Fibroblast of upper back skin (primary cell): ENCODE measurements at places on chromosomes 16 and 17.
A peak's percentile ranks its signal among the peaks of the same experiment; 100 is the strongest.

DNA sequence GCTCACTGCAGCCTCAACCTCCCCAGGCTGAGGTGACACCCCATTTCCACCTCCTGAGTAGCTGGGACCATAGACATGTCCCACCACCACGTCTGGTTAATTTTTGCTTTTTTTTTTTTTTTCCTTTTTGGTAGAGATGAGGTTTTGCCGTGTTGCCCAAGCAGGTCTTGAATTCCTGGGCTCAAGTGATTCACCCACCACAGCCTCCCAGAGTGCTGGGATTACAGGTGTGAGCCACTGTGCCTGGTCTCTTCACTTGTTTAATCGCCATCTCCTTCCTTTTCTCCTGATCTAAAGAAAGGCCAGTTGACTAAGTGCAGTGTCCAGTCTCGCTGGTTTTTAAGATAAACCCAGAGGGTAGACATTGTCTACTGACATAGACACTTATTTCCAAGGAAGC is 152.0 kb downstream of the C16orf95 start:
- no peak for DNase-seq

GRCh38 chr17:66397486-66397885 is 95.1 kb downstream of the PRKCA start:
- DNase-seq: peak; percentile 41

- DNase-seq: peak; percentile 49
Measured at GRCh38 chr16:2022723-2023091, 3.1 kb downstream of the NPW start.

GRCh38 chr17:56821847-56822534 is 11.7 kb downstream of the C17orf67 start:
- no peak for DNase-seq

- DNase-seq: no peak
Measured at GRCh38 chr17:35057332-35057915, 6.1 kb downstream of the RFFL start.

DNA sequence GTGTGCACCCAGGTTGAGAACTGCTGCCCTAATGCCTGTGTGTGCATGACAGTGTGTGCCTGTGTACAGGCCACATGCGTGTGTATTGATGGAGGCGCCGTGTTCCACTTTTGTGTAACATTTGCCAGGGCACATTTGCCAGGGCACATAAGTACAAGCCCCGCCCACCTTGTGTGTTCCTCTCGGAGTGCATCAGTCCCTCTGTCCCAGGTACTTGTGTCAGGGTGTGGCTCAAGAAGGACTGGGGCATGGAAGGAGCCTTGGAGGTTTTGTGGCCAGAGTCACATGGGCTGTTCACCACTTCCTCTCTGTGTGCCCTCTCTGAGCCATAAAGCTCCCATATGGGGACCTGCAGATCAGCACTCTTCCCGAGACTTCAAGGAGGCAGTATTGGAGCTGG is 73.9 kb downstream of the MRM1 start:
- DNase-seq: no peak

DNA sequence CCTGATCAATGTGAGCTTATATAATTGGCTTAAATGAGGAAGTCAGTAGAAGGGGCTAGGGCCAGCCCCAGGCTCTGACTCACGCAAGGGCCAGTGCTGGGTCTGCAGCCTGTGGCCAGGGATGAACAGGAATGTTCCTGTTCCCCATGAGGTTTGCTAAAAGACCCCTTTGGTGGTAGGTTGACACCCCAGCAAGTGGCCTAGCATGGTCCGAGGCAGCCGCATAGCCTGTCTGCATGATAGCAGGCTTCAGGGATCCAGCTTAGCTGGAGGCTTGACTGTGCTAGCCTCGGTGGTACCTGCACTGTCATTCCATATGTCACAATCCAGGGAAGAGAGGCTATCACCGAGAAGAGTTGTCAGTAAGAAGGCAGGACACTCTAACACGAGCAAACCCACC is 23.5 kb downstream of the TRIM25 start:
- DNase-seq: no peak

- no peak for DNase-seq
Measured at GRCh38 chr17:5225668-5226457, 8.8 kb downstream of the SCIMP start.

- no peak for DNase-seq
Measured at GRCh38 chr16:60077861-60078260, 1343.7 kb upstream of the GOT2 start.

DNA sequence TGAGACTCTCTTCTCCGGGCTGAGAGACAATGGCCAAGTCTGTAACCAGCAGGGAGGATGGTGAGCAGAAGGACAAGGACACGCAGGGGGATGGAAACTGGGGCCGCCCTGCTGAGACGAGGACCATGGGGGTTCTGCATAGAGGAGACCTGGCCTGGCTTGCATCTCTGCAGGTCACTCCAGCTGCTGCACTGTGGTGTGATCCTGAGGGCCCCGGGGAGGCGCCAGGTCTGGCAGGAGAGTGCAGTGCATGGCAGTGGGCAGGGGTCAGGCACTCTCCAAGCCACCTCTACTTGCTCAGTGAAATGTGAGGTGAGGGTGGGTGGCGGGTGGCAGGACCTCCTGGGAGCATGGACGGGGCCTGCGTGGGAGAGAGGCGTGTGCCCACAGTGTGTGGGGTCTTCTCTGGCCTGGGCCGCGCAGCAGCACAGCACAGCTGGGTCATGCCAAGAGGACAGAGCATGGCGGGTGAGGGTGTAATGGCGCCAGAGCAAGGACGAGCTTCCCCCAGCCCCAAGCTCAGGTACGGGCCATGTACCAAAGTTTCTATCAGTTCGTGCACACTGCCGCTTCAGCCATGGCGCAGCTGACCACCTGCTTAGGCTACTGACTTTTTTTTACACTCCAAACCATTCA is 43.1 kb downstream of the KLHDC4 start:
- no peak for DNase-seq

DNA sequence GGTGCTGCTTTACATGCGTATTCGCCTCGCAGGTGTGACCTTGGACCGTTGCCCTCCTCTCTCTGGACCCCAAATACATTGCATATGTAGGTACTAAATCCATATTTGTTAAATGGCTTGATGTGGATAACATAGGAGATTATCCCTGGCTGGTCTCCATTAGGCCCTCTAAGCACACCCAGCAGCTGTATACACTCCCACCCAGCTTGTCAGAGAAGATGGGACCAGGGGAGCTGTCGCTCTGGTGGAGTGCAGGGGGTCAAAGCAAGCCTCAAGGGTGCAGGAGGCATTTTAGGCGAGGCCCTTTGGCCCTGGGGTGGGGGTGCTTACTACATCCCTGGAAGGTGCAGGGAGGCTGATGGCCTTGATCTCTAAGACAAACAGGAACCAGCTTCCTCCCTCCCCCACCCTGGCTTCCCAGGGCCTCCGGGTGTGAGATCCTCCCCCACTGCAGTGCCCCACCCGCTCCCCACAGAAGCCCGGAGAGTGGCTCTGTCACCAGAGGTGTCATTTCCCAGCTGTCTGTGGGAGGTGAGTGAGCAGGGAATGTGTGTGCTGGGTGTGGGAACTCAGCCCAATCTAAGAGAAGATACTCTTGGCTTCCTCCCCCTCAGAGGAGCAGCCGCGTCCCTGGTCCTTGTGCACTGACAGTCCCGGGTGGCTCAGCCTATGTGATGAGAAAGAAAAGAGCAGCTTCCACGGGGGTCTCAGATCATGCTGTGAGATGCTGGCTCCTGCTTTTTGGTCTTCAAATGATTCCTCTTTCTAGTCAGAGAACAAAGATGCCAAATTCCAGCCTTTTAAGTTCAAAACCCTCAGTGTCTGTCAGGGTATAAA is 1.4 kb upstream of the VAMP2 start:
- peak; percentile 32 for DNase-seq

DNA sequence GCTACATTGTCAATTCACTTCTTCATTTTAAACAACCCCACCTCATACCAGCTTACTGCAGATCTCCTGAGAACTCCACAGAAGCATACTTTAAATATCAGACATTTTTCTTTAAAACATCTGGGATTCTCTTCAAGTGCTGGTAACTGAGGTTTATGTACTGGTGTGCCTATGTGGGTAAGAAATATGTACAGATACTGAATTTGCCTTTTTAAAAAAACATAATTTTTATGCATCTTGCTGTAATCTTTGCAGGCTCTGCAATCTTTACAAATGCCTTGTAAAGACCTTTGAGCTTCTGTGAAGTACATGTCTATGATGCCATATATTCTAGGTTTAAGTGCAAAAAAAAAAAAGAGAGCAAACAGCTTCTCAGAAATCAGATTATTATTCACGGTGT is 127.6 kb upstream of the NOG start:
- DNase-seq: no peak

- no peak for DNase-seq
Measured at GRCh38 chr16:88695753-88696152, 9.4 kb upstream of the SNAI3 start.

- no peak for DNase-seq
Measured at GRCh38 chr16:20673071-20673806, 24.2 kb downstream of the ACSM1 start.

DNA sequence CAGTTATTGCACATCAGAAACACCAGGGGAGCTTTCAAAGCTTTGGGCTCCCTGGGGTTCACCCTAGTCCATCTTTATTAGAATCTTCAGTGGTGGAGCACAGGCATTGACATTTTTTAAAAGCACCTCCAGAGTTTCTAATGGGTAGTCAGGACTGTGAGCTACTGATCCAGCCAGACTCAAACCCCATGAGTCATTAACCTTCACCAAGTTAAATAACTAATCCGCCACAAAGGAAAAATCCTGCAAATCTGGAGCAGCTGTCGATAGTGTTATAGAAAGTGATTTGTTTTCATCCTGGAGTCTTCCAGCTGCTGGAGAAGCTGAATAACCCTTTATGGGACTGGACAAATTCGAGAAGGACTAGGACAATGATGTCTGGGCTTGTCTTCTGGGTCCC is 93.2 kb upstream of the PIRT start:
- DNase-seq: no peak

DNA sequence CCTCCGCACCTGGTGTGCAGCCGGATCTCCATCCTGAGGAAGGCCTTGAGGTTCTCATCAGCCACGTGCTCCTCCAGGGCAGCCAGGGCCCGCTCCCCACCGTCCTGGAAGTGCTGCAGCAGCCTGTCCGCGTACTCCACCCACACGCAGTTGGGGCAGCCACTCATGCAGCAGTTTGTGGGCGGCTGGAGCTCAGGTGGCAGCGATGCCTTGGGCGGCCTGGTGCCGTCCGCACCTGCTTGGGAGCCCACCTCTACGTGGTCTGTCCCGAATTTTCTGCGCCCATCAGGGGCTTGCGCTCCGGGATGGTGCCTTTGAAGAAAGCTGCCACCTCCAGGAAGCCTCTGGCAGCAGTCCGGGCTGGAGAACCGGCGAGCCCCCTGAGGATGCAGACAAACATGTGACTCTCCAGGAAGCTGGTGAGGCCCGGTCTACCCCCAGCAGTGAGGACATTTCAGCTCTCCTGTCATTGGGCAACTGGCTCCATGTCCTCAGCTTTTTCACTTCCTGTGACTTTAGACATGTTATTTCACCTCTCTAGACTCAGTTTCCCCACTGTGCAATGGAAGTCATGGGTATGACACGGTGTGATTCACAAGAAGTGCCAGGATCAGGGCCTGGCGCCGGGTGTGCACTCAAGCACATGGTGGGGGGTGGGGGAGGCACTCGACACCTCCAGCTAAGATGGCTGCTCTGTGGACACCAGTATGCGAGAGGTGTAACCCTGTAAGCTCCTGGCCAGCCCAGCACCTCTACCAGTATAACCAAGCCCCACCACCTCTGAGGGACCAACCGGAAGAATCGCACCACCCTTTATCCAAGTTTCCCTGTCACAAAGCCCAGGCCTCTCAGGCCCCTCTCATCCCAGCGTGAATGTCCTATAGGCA is 957 bp downstream of the OXLD1 start:
- peak; percentile 19 for DNase-seq

DNA sequence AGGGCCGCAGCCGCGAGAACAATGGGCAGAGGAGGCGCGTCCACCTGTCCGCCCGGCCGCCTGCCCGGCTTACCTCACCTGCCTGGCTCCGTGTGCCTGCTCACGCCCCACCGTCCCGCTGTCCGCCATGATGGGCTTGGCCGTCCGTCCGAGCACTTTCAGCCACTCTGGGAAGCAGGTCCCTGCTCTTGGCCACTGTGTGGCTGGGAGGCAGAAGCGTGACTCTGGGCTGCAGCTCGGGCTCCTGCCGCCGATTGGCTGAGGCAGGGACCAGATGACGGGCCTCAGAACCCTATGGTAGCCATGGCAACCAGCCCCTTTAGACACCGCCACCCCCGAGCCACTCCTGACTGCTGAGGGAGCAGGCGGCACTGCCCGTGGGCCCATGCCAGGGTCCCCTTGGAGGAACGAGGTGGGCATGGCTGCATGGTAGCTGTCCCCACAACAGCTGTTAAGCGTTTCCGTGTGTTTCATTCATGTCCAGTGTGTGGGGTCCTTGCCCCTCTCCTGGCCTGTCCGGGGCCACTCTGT is 8.9 kb upstream of the AXIN1 start:
- no peak for DNase-seq

DNA sequence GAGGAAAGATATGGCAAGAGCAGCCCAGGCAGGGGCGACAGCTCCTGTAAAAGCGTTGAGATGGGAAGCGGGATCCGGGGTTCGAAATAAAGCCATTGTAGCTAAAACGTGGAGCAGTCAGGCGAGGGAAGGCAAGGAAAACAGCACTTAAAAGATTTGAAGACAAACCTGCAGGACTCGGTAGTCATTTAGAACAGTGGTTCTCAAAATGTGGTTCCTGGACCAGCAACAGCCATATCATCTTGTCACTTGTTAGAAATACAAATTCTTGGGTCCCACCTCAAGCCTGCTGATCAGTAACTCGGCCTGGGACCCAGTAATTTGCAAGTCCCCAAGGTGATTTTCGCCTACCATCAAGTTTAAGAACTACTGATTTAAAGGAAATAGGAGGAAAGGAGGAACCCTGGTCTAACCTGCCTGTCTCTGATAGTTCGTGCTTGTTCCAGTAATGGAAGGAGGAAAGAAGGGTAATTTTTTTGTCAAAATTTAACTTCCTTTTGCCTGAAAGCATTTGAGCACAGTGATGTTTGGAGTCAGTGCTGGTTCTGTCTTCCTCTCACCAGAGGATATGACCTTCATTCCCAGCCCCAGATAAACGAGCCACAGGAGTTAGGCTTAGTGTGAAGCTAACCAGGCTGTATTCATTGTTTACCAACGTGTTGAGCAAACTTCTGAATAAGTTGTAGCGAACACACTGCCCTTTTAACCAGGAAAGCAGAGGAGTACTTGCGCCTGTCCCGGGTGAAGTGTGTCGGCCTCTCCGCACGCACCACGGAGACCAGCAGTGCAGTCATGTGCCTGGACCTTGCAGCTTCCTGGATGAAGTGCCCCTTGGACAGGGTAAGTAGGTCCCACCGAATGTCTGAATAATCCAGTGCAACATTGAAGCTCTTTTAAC is 1.1 kb downstream of the ORC6 start:
- peak; percentile 9 for DNase-seq

DNA sequence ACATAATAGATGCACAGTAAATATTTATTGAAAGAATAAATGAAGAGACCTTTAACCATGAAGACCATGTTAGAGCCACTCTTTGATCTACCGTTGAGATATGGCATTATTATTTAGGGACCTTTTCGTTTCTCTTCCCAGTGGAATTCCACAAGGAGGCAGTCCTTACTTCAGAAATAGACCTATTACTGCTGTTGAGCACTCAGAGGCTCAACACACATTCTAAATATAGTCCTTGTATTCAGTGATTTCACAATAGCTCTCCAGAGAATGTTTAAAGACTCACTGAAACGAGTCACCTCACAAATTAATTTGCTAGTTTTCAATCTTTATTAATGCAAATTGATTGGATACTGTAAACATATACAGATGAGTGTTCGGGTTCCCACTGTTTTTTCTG is 603.8 kb downstream of the CDH8 start:
- peak; percentile 12 for DNase-seq
